Stimulated activated CD4-positive, alpha-beta T cell treated with anti-CD3 and anti-CD28 coated beads, Interleukin-4, amount 100 ng/mL, for 48 hours (primary cell): ENCODE measurements at places on chromosomes 1 and 21.

DNA sequence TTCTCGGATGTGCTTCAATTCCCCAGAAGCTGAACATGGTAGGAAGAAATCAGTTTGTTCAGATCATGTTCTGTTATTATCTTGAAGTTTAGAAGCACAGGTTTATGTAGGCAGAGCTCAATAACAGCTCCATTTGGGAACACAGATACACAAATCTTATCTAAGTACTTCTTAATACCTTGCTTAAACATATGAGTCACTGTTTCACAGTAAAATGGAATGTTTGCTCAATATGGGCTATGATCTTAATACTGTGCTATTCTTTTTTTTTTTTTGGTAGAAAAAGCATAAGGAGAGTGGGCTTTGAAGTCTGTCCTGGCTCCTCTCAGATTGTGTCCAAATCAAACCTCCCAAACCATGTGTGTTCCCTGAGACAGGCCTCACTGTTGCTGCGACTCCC is 13.4 kb downstream of the PROK1 start:
- DNase-seq, result no peak

GRCh38 chr1:25560001-25560400 is 16.6 kb downstream of the LDLRAP1 start:
- DNase-seq, result no peak

DNA sequence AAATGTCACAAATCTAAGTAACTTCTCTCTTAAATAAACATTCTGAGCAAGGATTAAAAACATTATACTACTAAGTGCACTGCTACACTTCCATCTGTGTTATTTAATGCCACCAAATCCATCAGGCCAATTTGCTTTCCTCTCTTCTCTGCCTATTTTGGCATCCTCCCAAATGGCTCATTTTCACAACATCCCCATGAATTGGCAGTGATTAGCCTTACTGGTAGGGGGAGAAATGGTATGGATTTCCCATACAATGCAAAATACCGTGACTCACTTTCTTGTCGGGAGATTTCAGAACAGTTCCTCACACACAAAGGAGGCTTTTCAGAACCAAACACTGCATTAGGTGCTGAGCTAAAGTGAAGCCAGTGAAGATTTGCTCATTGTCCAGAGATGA is 195.7 kb downstream of the MIS18A start:
- no peak for DNase-seq

DNA sequence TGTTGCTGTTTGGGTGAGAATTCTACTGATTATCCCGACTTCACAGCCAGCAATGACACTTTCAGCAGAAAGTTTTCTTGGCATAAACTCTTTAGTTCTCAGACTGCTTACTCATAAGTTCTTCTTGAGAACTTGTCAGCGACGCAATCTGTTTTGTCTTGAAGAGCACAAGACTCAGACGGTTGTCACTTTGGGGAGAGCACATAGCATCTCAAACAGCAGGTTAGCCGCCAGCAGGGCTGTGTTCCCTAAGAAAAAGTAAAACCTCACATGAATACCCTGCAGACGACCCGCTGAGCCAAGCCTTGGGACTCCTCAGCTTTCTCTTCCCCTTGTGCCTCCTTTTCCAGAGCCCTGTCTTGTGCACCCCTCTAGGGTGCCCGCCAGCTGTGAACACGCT is 11.4 kb downstream of the AGMAT start:
- no peak for DNase-seq

DNA sequence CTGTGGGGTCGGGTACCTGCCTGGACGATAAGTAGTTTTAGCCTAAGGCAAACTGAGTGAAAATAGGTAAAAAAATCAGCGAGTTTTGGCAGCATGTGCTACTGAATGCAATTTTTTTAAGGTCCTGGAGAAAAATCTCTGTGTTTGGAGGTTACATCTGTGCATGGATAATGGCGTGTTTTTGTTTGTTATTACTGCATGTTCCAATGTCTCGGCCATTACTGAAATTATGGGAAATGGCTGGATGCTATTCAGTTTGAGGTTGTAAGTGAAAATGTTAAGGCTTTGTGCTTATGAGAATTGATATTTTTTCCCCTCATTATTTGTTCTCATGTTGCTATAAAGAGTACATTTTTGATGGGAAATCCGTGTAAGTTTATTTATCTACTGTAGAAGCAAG is 441.7 kb downstream of the PRDM2 start:
- no peak for DNase-seq

GRCh38 chr1:94501935-94502334 is 39.6 kb downstream of the F3 start:
- no peak for DNase-seq

- DNase-seq, result no peak
Observed at GRCh38 chr1:41532206-41532975, 47.9 kb upstream of the EDN2 start.

DNA sequence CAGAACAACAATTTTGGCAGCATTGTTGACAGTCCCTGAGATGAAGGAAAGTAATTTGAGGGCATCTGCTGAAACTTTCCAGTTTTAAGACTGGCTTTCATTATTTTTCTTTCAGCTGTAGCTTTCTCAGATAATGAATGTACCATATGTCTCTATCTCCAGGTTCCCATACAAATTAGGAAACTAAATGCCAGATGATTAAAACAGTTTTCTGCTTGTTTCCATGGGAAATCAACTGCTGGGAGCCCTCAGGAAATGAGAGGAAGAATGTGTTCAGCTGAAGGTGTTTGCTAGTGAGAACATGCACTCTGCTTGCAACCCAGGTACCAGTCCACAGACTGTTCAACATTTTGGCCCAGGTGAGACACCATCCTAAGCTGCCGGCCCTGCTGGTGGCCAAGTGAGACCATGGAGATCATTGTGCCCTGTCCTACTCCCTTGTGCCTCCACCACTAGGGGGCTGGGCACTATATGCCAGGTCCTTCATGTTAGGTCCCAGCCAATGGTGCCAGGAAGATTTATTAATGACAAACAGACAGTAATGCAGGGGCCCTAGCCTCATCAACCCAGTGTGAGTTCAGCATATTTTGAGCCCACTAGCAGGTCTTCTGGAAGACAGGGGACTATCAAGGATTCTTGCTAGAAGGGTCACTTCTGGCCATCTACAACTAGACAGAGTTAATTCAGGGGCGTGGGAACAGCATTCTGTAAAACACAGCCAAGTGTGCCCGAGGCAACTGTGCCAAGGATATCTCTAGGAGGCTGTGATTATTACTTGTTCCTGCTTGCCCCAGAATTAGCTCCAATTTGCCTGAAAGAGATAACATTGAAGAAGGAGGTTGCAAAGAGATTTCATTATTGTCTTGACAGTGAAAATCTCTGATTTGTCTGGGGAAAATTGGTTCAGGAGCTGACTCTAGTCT is 17.0 kb upstream of the LRRC8C start:
- no peak for DNase-seq

GRCh38 chr1:204711947-204712701 is 26.6 kb upstream of the LRRN2 start:
- DNase-seq, result no peak

GRCh38 chr1:101732261-101732660 is 264.5 kb downstream of the OLFM3 start:
- no peak for DNase-seq

DNA sequence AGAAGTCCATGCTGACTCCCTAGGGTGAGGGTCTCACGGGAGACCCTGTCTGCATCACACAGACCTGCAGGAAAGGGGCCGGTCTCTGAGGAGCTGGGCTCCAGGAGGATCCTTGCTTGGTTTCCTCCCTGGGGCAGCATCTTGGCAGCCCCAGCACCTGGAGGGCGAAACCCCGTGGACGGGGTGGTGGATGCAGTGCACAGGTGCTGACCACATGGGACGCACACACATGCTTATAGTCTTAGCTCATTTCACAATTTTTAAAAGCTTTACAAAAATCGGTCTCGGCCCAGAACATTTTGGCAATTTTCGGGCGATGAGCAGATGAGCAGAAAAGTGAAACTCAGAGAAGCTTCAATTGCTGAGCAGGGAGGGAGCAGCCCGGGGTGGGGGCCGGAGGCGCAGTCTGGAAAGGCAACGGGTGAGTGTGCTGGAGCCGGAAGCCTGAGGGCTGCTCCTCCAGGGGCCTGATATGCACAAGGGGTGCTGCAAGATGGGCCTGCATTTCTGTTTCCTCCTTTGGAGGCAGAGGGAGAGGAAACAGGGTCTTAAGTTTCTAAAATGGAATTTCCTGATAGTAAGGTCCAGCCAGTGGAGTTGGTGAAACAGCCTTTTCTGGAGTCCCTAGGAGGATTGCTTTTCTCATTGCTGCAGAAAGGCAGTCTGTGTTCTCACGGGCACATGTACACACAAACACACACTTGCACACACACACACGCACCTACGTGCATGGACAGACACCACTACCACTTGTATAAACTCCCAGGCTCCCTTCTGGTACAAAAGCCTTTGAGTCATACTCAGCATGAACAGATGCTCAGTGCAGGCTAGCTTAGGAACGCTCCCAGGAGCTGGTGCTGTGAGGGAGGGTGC is 60.6 kb downstream of the SCCPDH start:
- no peak for DNase-seq

DNA sequence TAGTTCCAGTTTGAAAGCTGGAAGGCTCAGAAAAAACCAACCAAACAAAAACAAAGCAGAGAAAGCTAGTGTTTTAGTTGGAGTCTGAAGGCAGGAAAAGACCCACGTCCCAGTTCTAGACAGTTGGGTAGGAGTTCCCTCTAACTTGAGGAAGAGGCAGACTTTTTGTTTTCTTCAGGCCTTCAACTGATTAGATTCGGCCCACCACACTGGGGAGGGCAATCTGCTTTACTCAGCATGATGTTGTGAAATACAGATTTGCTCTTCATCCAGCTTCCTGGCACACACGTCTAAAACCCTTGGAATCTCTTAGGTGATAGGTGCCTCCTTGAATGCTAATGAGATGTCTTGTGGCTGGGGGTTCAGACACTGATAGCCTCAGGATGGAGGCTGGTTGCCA is 49.1 kb upstream of the CSF3R start:
- DNase-seq, result no peak

DNA sequence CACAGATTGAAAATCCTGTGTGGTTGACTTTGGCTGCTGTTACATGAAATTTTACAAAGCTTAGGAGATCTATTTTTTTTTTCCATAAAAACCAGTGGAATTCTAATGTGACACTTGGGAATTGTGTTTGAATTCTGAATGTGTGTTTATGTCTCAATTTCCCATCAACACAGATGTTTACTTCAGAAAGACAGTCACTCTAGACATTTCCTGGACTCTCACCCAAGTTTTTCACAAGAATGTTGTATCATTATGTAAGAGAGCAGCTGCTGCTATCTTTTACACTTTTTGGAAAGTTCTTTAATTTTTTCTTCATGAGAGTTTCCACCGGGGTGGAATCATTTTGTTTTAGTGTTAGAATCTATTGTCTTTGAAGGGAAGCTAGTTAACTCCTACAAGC is 210.1 kb downstream of the GIPC2 start:
- DNase-seq, result no peak

DNA sequence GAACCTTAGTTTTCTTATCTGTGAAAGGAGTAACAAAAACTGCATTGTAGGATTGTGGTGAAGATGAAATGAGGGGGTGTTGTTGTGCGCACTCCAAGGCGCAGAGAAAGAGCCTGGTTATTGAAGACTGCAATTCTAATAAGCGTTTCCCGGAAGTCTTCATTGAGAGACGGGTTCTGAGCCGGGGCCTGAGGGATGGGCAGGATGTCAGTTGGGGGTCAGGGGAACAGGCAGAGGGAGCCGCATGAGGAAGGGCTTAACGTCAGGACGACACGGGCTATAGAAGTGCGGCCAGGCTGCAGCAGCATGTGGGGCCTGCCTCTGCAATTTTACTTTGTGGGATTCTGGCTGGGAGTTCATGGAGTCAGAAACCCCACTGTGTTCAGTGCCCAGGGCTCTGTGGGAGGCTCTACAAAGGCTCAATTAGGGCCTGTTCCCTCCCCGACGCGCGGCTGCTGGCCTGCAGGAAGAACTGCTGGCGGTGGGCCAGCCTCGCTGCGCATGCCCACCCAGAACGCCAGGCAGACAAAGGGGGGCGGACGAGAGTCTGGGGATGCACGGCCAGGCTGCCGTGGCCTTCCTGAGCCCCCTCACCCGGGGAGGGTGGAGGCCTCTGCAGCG is 20.7 kb downstream of the TRIM62 start:
- DNase-seq, result no peak

DNA sequence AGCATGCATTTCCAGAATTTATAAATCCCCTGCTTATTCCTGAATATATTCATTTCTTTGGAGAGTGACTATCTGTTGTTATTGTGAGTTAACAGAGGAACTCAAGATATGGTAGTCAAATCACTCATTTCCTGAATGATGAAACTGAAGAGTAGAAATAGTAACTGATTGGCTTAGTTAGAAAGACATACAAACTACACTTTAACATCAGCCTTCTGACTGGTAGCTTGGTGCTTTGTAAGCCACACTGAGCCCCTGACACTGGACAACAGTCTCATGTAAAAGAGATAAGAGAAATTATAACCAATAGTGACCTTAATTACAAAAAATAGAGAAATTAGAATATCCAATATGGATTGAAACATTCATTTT is 4.8 kb downstream of the GBP7 start:
- no peak for DNase-seq

- DNase-seq, result peak; percentile 98
Observed at GRCh38 chr1:26321315-26322041, 3.7 kb downstream of the CD52 start.

DNA sequence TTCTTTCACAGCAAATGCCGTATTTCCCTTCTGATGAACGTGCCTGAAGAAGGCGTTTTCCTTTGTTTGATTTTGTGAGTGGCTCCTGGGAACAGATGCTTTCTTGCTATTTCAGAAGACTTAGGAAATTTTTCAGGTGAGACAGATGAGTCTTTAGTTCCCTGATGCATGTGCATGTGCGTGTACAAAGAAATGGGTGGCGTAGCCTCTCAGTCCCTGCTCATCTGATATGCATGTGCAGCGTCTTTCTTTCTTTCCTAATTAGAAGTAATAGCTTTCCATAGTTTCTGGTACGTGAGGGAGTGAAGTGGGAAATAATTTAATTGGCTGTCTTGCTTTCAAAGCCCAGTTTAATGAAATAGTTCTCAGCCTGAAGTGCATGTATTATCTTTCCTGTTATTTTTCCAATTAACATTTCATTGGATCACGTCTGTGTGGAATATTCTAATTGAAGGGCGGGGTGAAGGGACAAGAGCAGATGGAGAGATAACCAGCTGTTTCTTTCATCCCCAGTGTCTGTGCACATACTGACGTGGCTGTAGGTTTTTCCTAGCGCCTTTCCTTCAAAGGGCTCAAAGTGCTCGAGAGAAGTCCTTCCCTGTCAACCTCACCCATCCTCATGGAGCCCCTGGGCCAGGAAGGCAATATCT is 104.3 kb downstream of the FAM78B start:
- no peak for DNase-seq

DNA sequence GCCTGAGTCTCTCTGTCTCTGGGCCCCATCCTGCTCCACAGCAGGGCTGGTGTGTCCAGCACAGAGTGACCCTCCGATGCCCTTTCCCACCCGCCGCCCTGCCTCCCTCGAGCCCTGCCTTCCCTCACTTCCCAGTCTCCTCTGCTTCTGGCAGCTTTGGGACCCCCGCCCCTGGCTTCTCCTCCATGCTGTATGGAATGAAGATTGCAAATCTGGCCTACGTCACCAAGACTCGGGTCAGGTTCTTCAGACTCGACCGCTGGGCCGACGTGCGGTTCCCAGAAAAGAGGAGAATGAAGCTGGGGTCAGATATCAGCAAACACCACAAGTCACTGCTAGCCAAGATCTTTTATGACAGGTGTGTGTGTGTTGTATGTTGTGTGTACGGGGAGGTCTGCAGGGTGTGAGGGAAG is 14.3 kb downstream of the MOV10 start:
- no peak for DNase-seq

- DNase-seq, result no peak
Observed at GRCh38 chr21:34669149-34669879, 520 bp downstream of the CLIC6 start.

- DNase-seq, result no peak
Observed at GRCh38 chr1:172176206-172176605, 244.3 kb upstream of the C1orf105 start.

GRCh38 chr1:116808848-116809508 is 54.7 kb downstream of the CD2 start:
- no peak for DNase-seq
